ENCODE measurements at places on chromosomes 6 and 20.

DNA sequence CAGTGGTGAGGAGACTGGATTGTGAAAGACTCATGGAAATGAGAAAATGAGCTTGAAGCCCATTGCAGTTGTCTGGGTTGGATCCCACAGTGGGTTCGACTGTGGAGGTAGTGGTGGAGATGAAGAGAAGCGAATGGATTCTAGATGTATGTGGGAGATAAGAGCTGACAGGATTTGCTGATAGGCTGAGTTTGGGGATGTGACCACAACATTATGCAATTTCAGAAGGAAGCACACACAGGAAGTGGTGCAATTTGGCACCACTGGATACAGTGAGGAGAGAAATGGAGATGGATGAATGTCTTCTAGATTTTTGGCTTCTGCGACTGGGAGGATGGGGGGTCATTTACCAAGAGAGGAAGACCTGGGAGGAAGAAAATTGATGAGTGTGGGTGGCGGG lies 64.4 kb upstream of the MAFB start:
- DNase-seq = no peak

- no peak for DNase-seq
These were observed 10.5 kb downstream of the RALY start for GRCh38 chr20:34004227-34004626.

DNA sequence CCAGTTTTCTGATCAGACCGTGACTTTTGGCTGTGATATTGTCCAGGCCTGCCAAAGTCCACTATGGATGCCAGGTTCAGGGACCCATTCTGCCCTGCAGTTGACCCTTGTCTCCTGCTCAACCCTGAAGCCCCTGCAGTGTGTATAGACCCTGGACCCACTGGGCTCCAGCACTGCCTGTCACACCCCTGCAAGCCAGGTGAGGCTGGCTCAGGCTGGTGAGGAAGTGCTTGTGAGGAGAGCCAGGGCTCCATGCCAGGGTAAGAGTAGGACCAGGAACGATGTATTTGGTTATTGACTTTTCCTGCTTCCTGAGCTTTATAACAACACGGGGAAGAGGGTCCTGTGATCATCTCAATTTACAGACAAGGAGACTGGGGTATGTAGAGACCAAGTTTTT lies 19.1 kb upstream of the CD93 start:
- DNase-seq = no peak

DNA sequence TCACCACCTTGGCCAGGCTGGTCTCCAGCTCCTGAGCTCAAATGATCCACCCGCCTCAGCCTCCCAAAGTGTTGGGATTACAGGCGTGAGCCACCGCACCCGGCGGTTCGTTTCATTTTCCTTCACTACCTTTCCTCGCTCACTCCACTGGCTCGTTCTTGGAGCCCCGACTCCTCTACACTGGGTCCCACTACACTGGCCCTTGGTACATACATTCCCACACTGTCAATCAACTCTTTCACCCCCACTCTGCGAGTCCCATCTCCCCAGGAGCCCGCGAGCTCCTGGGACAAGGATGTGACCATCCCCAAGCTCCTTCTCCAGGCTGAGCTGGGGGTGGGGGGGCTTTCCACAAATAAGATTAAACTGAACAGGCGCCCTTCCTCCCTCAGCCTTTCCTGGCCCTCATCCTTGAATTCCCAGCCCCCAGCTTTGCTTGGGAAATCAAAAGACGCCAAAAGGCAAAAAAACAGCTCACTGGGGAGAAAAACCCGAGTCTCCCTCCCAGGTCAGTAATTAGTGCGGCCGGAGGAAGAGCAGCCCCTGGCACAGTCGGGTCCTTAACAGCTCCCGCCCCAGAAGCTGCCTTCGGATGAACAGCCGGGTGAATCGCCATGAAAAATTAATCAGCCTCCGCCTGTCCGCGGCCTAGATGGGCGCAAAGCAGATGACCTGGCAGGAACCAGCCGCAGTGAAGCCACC lies 42.8 kb upstream of the LY86 start:
- DNase-seq = no peak

DNA sequence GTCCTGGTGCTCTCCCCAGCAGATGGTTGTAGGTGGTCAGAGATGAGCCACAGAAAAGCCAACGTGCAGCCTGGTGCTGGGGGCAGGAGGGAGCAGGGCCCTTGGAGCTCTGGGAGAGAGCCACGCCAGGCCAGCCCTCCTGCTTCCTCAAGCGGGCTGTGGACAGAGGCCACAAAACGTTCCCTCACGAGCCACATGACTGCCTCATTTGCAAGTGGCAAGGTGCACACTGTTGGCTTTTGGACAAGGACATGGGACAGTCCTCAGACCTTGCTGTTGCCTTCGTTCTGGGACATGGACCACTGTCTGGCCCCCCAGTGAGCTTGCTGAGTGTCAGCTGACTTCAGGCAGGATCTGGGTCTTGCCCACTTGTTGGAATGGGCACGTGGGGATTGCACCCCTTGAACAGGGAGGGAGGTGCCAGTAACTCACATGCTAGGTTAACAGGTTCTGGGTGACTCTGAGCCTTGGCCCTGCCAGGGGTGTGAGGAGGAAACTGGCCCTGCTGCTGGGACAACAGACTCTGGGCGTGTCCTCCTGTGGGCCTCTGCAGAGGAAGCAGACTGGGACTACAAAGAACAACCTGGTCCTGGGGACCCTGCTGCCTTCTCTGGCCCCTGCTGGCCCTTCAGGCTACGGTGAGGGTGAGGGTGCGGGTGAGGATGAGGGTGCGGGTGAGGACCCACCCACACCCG lies 2.6 kb downstream of the SLCO4A1 start:
- DNase-seq = no peak

- DNase-seq = no peak
These were observed 535.6 kb downstream of the QKI start for GRCh38 chr6:163950159-163950558.
